Stomach (tissue), 19 donors: ENCODE measurements at places on chromosomes 5 and 9. TPM values are rescaled to one million over a fixed set of nuclear protein-coding genes. Genes with fewer than 3 reads are reported as not detected.

ZNF346 gene
- polyA plus RNA-seq: 5.3 TPM

SHISAL2B gene
- polyA plus RNA-seq: not detected

CCL21 gene
- polyA plus RNA-seq: 23.4 TPM

NR6A1 gene
- polyA plus RNA-seq: 0.60 TPM

SHOC1 gene
- 0.19 TPM for polyA plus RNA-seq

LCN1 gene
- not detected for polyA plus RNA-seq

GNPDA1 gene
- polyA plus RNA-seq: 12.2 TPM

BSPRY gene
- polyA plus RNA-seq: 28.9 TPM

CDH18 gene
- polyA plus RNA-seq: 0.05 TPM

CDH10 gene
- polyA plus RNA-seq: not detected

TMEM171 gene
- polyA plus RNA-seq: 6.7 TPM

CARD6 gene
- 10.9 TPM for polyA plus RNA-seq

CYSTM1 gene
- polyA plus RNA-seq: 378 TPM

SLC45A2 gene
- 0.19 TPM for polyA plus RNA-seq

BRD8 gene
- polyA plus RNA-seq: 21.8 TPM

TNFSF15 gene
- polyA plus RNA-seq: 0.31 TPM

GLRA1 gene
- not detected for polyA plus RNA-seq

NSA2 gene
- 145 TPM for polyA plus RNA-seq

IFNB1 gene
- polyA plus RNA-seq: not detected

GIN1 gene
- 4.1 TPM for polyA plus RNA-seq

IL7R gene
- polyA plus RNA-seq: 2.3 TPM

PFDN1 gene
- 77.8 TPM for polyA plus RNA-seq

PRR7 gene
- polyA plus RNA-seq: 1.5 TPM

HAVCR2 gene
- 1.2 TPM for polyA plus RNA-seq

SV2C gene
- 0.19 TPM for polyA plus RNA-seq

PCBD2 gene
- polyA plus RNA-seq: 7.5 TPM

SLC6A18 gene
- polyA plus RNA-seq: not detected

DUSP1 gene
- 76.4 TPM for polyA plus RNA-seq

CYLC2 gene
- polyA plus RNA-seq: not detected

C9 gene
- polyA plus RNA-seq: not detected

ATG12 gene
- 30.3 TPM for polyA plus RNA-seq

CYFIP2 gene
- polyA plus RNA-seq: 19.1 TPM

MYMK gene
- not detected for polyA plus RNA-seq

IFNA21 gene
- not detected for polyA plus RNA-seq

NOXA1 gene
- 15.1 TPM for polyA plus RNA-seq

AGGF1 gene
- 9.7 TPM for polyA plus RNA-seq

RNF183 gene
- polyA plus RNA-seq: 5.6 TPM

ANKRD20A1 gene
- 0.25 TPM for polyA plus RNA-seq

PCDHGA4 gene
- polyA plus RNA-seq: not detected

EFNA5 gene
- 2.0 TPM for polyA plus RNA-seq

TBC1D2 gene
- 6.4 TPM for polyA plus RNA-seq

CYSRT1 gene
- polyA plus RNA-seq: 2.7 TPM

LECT2 gene
- not detected for polyA plus RNA-seq

SEMA4D gene
- 8.4 TPM for polyA plus RNA-seq

CDX1 gene
- polyA plus RNA-seq: not detected

CHSY3 gene
- 0.31 TPM for polyA plus RNA-seq

SPINK7 gene
- 55.8 TPM for polyA plus RNA-seq

ADAMTS13 gene
- polyA plus RNA-seq: 8.3 TPM

CAVIN4 gene
- polyA plus RNA-seq: 0.37 TPM

SLC34A3 gene
- polyA plus RNA-seq: not detected

LCN9 gene
- not detected for polyA plus RNA-seq

AK1 gene
- polyA plus RNA-seq: 89.7 TPM

C5 gene
- 5.2 TPM for polyA plus RNA-seq

ADAMTSL2 gene
- 1.9 TPM for polyA plus RNA-seq

FRRS1L gene
- 0.15 TPM for polyA plus RNA-seq

DRD1 gene
- polyA plus RNA-seq: 0.08 TPM

ATP6V0E1 gene
- 246 TPM for polyA plus RNA-seq

PCDHB5 gene
- not detected for polyA plus RNA-seq

PCDHB10 gene
- polyA plus RNA-seq: 0.12 TPM
